ENCODE measurements at places on chromosomes 1 and 21.

DNA sequence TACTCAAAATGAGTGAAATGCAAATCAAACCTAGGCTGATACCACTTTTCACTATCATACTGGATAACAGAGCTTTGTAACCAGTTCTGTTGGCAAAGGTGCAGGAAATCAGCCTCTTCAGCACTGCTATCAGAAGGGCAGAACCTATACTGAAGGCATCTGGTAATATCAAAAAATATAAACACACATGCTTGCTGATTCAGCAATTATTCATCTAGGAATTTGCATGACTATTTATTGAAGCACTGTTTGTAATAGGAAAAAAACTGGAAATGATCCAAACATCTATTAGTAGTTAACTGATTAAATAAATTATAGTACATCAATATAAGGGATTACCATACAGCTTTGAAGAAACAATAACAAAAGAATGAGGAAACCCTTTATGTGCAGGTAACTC is 21.4 kb downstream of the ARHGAP29 start:
- DNase-seq, result no peak

GRCh38 chr1:228469413-228470162 is 17.6 kb upstream of the RNF187 start:
- DNase-seq, result no peak

GRCh38 chr21:26437326-26438009 is 135.6 kb downstream of the CYYR1 start:
- no peak for DNase-seq

DNA sequence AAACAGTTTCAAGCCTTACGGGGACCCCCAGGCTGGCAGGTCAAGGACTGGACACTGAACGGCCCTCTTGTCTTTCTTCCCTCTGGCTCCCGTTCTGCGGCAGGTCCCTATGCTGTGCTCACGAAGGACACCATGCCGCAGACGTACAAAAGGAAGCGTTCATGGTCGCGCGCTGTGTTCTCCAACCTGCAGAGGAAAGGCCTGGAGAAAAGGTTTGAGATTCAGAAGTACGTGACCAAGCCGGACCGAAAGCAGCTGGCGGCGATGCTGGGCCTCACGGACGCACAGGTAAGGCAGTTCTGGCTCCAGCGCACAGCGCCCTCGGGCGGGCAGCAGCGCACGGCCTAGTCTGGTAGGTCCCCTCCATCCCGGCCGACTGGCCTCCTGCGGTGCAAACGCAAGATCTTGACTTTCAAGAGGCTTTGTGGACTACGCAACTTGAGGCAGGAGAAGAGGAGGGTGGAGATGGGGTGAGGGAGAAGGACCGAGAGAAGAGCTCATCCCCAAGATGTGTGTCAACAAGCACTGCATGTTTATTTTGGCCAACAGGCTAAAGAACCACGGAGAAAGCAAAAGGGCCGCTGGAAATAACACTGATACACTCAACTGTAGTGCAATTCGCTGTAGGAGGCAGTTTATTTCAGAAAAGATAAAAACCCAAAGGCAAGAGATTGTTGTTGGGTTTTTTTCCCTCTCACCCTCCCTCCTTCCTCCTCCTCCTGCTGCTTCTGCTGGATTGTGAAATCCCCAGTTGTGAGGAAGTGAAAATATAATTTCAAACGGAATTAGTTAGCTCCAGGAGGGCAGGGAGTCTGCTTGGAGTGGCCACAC is 3.0 kb downstream of the HLX start:
- DNase-seq, result no peak

DNA sequence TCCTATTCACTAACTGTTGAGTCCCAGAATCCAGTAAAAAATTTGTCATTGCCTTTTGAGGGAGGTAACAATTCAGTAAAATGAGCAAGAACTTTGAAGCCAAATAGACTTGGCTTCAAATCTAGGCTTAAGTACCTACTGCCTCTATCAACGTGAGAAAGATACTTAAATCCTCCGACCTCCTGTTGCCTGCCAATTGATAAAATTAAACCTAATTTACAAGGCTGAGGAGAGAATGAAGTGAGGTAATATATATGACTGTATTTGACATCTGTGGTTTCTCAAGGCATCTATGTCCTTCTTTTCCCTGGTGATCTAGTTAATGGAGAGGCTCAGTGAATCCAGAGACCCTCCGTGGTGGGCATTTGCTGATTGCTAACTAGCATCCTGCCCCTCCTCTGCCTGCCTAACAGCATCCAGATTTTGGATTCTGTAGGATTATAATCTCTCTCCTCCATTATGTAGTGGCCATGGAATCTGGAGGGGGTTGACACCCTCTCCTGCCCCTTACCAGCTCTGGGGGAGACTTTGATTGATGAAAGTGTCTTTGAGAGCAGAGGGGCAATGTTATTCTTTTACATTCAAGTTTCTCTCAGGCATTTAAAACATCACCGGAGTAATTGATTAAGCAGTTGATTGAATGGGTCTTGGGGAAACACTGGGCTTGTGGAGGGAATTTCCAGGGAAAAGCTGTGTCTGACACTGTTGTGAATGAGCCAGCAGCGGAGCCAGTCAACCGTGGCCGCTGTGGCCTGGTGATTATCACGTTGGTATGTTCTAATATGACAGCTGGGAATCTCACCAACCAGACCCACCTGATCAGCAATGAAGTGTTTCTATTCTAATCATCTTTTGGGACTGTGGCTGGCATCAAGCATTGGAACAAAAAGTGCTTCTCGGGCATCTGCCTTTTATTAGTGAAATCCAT is 140.7 kb upstream of the FAM78B start:
- DNase-seq, result no peak

Data from activated T-cell treated with anti-CD3 and anti-CD28 coated beads, Interleukin-2, amount 50 U/mL, for 48 hours (primary cell).